ENCODE measurements at places on chromosomes 7 and 10.

DNA sequence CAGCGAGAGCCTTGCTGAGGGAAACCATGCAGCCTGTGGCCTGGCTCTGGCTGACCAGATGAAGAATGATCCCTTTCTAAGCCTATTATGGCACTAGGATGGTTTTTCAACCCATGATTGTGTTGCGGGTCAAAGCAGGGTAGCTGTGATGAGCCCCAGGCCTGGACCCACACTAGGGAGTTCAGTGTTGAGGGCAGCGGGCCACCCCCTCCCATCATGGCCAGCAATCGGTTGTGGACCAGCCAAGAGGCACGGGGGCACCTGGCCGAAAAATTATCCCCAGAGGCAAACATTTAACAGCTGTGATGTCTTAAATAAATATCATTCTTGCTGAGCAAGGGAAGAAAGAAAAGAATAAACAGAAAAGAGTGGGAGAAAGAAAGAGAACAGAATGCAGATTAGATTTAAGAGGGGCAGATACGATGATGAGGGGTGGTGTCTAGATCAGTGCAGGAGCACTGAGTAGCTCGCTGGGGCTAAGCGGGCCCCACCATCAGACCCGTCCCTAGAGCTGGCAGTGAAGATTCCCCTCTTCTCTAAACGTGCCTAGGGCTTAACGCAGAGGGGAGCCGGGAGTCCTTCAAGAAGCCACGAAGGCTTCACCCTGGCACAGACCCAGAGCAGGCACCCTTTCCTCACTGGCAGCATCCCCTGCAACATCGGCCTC, 82.7 kb downstream of the SLC37A3 start:
- no peak for DNase-seq

DNA sequence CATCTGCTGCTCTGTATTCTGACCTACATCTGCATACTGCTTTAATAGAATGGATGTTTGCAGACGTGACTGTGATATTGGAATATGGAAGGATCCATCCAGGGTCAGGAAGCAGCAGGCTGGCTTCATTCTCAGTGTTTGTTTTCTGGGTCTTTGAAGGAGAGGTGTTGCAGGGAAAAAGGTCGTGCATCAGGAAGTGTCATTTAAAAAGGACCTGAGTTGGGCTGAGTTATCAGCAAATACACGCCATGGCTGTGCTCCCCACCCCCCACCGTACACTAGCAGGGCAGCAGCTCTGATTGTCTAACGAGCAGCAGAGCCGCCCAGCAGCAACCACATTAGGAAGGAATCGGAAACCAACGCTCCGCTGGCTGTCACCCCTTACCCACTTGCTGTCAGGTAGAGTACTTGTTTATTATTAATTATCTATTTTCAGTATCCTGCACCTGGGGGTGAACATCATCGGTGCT, 63.1 kb upstream of the STEAP1B start:
- DNase-seq, result no peak

GRCh38 chr7:28083164-28083997, 97.2 kb downstream of the JAZF1 start:
- DNase-seq, result no peak

GRCh38 chr7:92251181-92251580, 5.4 kb downstream of the ANKIB1 start:
- DNase-seq, result no peak

GRCh38 chr7:102044984-102045673, 227.7 kb downstream of the CUX1 start:
- no peak for DNase-seq

GRCh38 chr10:91374052-91374451, 36.1 kb upstream of the HECTD2 start:
- DNase-seq, result no peak

DNA sequence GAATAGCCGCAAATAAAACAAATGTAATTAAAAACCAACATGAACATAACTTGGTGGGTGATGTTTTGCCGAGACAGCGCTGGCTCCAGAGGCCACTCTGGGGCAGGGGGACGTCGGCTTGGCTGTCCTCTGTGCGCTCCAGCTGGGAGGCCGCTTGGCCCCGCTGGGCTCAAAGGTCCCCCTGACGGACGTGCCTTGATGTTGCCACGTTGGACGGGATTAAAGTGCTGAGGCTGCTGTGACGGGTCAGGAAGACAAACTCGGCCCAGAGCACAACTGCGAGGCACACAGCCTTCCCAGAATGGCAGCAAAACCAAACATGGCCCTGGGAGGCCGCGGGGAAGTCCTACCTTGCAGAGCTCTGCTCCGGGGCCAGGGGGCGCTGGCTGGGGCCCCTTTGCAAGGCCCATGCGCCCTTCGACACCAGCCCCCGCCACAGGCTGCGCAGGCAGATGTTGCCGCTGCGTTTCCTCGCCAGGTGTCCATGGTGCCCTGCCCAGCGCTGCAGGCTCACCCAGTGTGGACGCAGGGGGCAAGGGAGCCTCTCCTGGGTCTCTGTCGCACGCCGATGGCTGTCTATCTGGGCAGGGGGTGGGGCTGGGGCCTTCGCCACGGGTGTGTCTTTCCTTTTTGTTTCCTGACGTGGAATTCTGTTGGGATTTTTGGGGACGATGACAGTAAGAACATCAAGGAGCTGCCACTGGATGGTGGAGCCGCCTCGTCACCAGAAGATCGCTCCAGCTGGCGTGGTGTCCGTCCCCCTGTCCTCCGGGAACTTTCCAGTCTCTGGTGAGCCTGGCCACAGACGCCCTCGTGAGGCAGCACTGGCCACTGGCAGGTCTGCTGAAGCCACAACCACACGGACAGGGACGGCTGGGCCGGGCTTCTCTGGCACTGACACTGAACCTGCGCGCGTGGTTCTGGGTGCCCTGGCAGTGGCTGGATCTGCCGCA, 99.6 kb upstream of the DIP2C start:
- no peak for DNase-seq

GRCh38 chr10:70829543-70829942, 13.8 kb downstream of the SGPL1 start:
- DNase-seq, result no peak

- DNase-seq, result no peak
Measured at GRCh38 chr7:151982806-151983205, 26.6 kb downstream of the GALNTL5 start.

- no peak for DNase-seq
Measured at GRCh38 chr7:76233538-76234281, 32.0 kb downstream of the SRRM3 start.

DNA sequence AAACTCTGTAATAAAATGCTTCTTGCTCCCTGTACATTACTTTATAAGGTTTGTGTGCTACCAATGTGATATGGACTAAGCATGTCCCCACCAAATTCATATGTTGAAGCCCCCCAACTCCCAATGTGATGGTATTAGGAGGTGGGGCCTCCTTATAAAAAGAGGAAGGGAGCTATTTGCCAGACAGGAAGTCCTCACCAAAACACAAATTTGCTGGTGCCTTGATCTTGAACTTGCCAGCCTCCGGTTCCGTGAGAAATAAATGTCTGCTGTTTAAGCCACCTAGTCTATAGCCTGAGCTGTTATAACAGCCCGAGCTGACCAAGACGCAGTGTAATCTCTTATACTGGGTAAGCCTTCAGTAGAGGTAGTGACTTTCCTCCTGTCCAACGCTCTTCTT, 114.5 kb downstream of the INHBA start:
- DNase-seq, result no peak

- DNase-seq, result no peak
Measured at GRCh38 chr7:149881328-149882247, 7.8 kb downstream of the ATP6V0E2 start.

DNA sequence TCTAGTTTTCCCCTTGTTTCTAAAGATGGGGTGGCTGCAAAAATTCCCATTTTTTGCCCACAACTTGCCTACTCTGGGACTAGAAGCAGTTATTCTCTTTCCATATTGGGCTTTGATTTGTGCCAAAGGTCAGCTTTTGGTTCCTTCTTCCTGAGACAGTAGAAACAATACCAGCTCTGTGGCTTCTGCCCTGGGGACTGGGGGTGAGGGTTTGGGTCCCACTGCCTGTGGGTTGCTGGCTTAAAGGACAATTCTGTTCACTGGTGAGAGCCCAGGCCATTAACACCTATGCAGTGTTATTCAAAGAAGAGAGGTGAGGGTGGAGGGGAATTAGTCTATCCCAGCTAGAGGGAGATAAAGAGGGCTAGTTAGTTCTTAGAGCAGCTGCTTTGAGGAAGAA, 171.5 kb downstream of the CPEB3 start:
- DNase-seq, result no peak

GRCh38 chr7:2289111-2289586, 25.1 kb downstream of the SNX8 start:
- no peak for DNase-seq
